ENCODE measurements at places on chromosomes 5 and 9. TPM values are rescaled to one million over a fixed set of nuclear protein-coding genes. Genes with fewer than 3 reads are reported as not detected.

DNA sequence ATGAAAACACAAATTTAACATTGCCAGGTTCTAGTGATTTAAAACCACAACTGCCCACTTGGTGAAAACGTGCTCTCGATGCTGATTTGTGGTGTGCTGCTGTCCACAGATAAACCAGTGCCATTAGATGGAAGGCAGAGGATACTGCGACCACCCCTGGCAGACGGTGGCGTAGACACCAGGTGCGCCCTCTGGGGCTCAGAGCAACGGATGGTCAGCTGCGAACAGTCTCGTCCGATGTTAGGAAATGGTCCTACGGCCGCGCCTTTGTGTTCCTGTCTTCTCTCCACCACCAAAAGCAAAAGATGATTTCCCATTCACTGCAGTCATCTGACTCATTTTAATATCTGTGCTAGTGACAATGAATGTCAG lies 43.2 kb downstream of the UBE2QL1 start:
- no peak for DNase-seq

Gene FOXI1
- not detected for polyA plus RNA-seq

DNA sequence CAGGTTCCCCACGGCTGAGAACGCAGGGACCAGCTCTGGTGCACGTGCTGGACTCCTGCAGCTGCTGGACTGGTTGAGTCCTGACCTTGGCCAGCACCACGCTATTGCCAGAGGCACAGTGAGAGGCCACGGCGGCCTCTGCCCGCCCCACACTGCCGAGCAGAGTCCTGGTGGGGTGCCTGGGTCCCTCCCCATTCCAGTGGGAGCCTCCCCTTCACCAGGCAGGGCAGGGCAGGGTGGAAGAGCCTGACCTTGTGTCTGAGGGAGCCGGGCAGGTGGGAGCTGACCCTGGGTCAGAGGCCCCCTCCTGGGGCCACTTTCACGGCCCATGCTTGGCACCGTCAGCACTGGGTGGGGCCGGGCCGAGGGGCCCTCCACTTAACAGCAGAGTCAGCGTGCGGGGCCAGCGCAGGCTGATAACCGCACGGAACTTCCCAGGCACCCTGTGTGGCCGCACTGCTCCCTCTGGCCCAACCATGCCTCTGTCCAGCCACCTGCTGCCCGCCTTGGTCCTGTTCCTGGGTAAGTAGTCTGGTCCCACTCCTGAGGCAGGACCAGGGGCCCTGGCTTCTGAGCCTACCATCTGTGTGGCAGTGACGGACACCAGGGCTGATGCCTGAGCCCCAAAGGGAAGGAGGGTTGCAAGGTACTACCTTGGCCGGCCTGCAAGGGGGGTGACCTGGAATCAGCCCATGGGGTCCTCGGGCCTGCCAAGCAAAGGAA lies at the start of gene MAMDC4:
TSS of gene MAMDC4 (plus strand) at position 406 of the 723 bp plus-strand sequence. CDS start at position 477, 71 bp downstream.
- DNase-seq, result no peak

GRCh38 chr5:135355169-135355568 lies 43.9 kb downstream of the MACROH2A1 start:
- no peak for DNase-seq

Gene NR5A1
- polyA plus RNA-seq, result 0.09 TPM

DNA sequence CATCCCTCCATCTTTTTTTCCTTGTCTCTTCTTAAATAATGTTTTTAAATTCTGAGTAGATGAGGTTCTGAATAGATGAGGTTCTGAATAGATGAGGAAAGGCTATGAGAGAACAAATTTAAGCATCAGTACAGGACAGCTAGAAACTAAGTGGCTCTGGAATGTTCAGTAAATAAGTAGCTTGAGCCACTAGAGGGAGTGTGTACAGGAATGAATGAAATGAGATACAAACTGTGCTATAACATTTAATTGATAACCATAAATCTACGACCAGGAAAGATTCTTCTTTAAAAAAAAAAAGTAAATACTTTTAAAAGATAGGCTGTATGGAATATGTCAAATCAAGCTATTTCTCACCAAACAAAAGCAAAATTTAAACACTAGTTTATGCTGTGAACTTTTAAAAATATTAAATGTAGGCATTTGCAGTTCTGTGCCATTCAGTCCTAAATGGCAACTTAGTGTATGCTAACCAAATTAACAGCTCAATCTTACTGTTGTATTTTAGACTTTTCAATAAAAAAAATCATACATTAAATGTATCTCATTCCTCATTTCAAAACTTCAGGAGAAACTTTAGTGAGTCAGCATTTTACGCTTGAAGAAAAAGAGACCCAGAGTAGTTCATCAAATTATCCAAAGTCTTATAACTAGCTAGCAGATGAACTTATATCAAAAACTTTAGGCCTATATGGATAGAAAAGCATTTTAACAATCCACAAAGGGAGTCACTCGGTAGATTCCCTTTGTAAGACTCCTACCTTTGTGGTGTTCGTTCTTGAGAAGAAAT lies 70.4 kb upstream of the SNX2 start:
- peak; percentile 37 for DNase-seq

DNA sequence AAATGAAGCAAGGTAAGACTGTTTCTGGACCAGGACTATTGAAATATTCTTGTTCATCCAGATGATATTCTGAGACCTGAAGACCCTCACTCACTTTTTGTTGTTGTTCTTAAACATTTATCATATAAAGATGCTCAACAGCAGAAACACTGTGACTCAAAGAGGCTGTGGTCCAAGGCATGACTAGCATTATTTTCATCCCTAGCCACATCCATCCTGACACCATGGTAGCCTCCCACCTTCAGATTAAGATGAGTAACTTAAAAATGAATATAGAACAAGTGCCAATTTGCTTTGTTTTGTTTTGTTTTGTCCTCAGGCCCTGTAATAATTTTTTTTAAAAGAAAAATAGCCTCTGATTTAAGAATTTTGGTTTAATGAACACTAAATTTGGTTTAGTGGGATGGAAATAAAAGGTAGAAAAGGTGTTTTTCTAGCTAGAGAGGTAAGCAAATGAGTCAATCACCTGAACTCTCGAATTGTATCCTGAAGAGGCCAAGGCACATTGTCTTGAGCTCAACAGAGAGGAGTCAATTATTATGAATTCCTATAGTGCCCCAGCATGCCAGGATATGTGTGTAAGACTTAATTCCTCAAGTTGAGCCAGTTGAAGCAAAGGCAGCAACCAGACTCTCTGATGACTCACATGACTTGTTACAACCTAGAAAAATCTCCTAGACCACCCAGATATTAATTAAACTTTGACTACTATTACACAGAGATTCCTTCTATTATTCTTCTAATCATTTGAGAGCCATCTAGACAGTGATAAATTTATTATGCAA lies 380.1 kb upstream of the TUSC1 start:
- no peak for DNase-seq

GRCh38 chr9:6134661-6135180 lies 80.9 kb upstream of the IL33 start:
- no peak for DNase-seq

- DNase-seq, result no peak
Measured at GRCh38 chr5:114223866-114224265, 138.0 kb upstream of the KCNN2 start.

Gene CCNI2
- polyA plus RNA-seq, result 24.0 TPM

- DNase-seq, result no peak
Measured at GRCh38 chr5:154767576-154767975, 12.4 kb downstream of the LARP1 start.

GRCh38 chr5:73103870-73104299 lies 16.5 kb upstream of the TMEM171 start:
- DNase-seq, result no peak

Gene NUTM2F
- polyA plus RNA-seq, result not detected

DNA sequence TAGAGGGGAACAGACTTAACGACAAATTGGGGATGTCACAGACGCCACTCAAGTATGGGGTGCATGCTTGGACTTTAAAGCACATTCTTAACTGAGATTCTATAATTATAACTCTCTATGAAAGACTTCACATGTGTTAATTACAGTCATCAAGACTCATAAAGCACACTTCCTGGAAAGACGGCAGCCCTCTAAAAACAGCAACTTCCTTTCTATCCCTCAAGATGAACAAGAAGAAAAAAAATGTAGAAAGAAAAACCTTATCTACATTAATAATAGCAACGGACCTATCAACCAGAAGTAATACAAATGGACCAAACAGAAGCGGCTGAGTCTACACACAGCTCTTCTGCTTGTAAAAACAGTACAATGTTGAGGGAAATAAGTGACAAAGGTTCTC lies 21.2 kb downstream of the GNAQ start:
- DNase-seq, result no peak

DNA sequence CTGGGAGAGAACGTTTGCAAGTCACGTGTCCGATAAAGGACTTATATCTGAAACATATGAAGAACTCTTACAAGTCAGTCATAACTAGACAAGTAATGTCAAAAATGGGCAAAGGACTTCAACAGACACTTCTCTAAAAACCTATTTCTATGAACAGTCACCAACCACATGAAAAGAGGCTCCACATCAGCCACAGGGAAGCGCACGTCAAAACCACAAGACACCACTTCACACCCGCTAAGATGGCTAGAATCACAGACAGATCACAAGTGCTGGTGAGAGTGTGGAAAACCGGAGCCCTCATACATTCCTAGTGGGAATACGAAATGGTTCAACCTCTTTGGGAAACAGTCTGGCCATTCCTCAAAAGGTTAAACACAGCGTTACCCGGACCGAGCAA lies 11.5 kb upstream of the CARD9 start:
- DNase-seq, result no peak

DNA sequence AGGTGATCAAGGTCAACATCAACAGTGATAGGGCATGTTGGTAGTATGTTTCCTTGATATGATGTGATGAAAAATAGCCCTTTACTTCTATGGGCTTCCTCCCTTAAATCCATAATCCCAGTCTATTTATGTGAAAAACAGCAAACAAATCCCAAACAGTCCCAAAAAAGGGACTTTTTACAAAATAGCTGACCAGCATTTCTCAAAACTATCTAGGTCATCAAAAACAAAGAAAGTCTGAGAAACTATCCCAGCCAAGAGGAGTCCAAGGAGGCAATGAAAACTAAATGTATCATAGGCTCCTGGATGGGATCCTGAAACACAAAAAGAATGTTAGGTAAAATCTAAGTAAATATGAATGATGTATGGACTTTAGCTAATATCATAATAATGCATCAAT lies 71.2 kb downstream of the MARCHF3 start:
- DNase-seq, result no peak

DNA sequence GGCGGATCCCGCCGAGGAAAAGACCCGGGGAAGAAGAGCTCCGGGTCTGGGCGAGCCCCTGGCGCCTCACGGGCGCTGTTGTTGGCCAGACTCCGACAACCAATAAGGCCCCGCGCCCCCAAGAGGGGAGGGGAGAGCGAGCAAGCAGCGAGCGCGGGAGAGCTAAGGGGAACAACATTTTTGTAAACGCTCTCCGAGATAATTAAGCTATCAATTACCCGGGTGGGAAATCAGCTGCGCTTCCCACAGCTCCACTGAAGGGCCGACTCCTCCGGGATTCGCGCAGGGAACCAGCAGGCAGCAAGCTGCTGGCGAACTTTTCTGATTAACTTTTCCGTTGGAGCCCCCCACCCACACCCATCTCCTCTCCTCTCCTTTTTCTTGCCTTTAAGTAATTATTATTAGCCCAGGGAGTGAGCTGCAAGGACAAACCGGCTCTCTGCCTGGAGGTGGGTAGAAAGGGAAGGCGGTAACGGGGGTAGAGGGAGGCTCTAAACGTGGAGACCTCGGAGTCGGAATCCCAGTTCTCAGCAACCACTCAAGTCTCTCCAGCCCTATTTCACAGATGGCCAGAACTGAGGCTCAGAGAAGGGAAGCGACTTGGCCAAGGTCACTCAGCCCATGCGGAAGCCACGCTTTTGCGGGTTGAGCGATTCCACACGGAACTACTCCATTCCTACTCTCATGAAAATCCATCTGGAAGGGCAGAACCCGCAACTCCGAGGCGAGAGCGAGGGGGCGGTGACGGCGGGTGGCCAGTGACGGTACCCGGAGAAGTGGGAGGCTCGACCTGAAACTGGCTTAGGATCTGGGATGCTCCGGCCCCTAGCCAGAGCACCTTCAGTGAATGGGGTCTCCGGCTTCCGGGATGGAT lies 1.3 kb downstream of the ASTN2 start:
- DNase-seq, result peak; percentile 89

GRCh38 chr5:79759436-79759835 lies 69.8 kb downstream of the CMYA5 start:
- DNase-seq, result no peak

DNA sequence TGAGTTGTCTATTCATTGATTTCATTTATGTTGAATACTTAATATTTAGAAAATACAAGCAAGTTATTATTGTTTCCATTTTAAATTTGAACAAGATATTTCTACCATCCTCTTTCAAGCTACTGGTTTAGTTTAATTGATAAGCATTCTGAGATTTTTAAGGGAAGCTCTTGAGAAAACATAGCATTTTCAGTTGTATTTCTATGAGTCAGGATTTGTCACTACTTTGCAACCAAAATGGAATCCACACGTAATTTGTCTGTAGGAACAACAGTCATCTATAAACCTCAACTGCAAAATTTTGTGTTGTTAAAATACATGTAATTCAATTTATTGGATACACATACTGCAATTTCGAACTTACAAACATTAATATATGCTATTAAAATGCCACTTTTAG lies 74.0 kb downstream of the PRR16 start:
- no peak for DNase-seq

GRCh38 chr9:90099262-90099963 lies 494.6 kb downstream of the GADD45G start:
- DNase-seq, result peak; percentile 92

Gene FBXW11
- polyA plus RNA-seq, result 92.3 TPM

DNA sequence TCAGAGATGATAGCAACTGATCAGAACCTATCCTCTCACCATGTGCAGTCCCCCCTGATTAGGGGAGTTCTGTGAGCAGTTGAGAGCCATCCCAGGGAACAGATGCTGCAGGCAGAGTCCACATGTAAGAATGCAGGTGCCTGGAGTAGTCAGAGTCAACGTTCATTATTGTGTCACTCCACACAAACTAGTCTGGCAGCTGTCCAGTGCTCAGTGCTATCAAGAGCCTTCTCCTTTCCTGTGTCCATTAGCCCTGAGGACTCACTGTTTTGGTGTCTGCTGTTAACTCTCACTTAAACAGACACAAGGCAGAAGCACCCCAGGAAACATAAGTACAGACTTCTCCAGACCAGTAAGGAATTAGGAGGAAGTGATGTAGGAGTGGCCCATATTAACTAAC lies 2.5 kb downstream of the SH3TC2 start:
- no peak for DNase-seq

Gene ALDH1A1
- polyA plus RNA-seq, result 10.6 TPM

- no peak for DNase-seq
Measured at GRCh38 chr5:116583862-116584222, 9.2 kb upstream of the SEMA6A start.

Gene SPINK6
- not detected for polyA plus RNA-seq

DNA sequence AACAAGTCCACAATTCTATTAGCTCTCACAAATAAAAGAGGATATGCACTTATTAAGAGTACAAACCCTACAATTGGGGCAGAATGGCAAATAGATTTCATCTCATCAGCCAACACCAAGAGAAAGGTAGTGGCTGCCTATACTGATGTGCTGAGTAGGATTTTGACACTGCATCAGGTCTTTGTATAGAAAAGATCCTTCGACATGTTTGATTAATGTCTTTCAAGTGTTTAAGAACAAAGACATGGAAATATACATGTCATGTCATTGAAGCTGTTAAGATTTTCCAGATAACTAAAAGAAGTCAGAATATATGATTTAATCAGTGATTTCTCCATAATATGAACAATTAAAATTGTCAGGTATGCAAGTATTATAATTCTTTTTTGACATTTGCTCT lies 238.7 kb upstream of the GRAMD2B start:
- no peak for DNase-seq

Gene FGF10
- 3.0 TPM for polyA plus RNA-seq

Gene ZDHHC11
- 21.6 TPM for polyA plus RNA-seq

Gene YTHDC2
- 25.6 TPM for polyA plus RNA-seq

- peak; percentile 79 for DNase-seq
Measured at GRCh38 chr9:109316207-109316640, 4.6 kb downstream of the EPB41L4B start.

Data from spinal cord (tissue), 10 donors.